Activated T-cell treated with anti-CD3 and anti-CD28 coated beads for 1 hour (primary cell): ENCODE measurements at places on chromosomes 2 and 18.

GRCh38 chr2:217204358-217204757 is 344.5 kb upstream of the TNP1 start:
- DNase-seq = no peak

DNA sequence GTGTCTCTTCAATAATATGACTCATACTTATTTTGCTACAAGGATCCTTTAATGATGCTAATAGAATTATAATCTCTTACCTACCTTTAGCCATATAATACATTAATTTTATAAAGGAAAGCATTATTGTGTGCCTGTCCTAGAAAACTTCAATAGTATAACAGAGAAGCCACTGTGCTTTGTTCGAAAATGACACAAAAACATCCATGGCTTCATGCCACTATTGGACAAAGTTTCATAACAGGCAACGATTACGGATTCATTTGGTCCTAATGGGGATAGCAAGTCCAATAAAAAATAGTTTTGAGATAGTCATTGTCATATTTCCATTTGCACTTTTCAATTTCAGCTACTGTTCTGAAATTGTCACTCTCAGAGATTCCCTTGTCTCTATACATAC is 52.5 kb upstream of the CCDC150 start:
- DNase-seq = no peak

DNA sequence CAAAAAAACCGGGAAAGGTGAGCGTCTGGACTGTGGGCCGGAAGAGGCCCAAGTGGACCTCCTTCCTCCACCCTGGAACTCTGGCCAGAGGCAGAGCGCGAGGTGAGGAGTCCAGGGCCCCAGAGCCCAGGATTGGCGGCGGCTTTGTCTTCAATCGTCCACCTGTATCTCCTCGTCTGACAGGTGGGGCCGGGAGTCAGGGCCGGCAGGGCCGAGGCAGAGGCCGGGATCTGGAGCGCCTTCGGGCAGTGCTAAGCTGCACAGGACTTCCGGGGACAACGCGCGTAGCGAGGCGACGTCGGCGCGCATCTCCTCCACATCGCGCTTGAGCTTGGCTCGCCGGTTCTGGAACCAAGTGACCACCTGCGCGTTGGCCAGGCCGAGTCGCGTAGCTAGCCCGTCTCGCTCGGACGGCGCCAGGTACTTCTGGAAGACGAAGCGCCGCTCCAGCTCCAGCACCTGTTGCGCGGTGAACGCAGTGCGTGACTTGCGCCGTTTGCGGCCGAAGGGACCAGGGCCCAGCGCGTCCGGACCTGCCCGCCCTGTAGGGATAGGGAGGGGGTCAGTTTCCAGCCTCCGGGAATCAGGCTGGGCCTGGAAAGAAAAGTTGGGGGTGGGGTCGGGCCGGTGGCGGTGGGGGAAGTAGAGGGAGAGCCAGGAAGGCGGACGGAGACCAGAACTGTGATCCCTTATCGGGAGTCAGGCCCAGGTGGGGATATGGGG is 1.5 kb downstream of the LBX2 start:
- no peak for DNase-seq

GRCh38 chr2:26674002-26674751 is 18.3 kb upstream of the KCNK3 start:
- no peak for DNase-seq

GRCh38 chr2:174210862-174211261 is 37.5 kb downstream of the OLA1 start:
- DNase-seq = no peak

DNA sequence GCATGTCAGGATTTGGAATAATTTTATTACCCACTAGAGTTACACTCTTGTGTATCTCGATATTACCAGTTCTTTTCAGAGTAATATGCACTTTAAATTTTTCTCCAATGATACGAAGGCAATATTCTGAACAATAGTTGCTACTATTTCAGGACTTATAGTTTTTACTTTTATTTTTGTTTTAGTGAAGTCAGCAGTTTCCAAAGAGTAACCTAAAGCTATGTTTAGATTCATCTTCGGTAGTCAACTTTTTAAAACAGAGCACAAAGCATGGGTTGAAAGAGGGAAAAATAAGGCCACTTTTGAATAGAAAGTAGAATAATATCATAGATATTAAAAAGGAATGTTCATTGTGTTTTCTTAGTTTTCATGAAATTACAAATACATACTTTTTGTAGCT is 532.7 kb downstream of the CPS1 start:
- no peak for DNase-seq

- no peak for DNase-seq
Observed at GRCh38 chr2:38619458-38620164, 16.9 kb upstream of the HNRNPLL start.

- DNase-seq = no peak
Observed at GRCh38 chr18:8601277-8602032, 7.8 kb upstream of the RAB12 start.

GRCh38 chr2:219111375-219112061 is 49.1 kb downstream of the NHEJ1 start:
- no peak for DNase-seq

GRCh38 chr18:9906481-9906880 is 7.3 kb upstream of the VAPA start:
- DNase-seq = no peak

DNA sequence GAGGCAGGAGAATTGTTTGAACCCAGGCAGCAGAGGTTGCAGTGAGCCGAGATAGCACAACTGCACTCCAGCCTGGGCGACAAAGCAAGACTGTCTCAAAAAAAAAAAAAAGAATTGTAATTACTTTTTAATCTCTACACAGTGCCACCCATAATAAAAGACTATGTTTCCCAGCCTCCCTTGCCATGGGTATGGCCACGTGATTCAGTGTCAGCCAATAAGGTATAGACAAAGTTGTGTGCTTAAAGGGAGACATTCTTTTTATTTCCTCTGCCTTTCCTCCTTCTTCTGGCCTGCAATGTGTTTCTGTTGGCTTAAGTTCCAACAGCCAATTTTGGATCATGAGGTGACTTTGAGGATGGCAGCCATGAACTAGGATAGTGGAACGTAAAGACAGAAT is 406.9 kb downstream of the LNPK start:
- DNase-seq = no peak

- DNase-seq = no peak
Observed at GRCh38 chr2:217886091-217886490, 116.7 kb downstream of the TNS1 start.

GRCh38 chr2:174722942-174723592 is 41.2 kb downstream of the CHRNA1 start:
- DNase-seq = no peak

DNA sequence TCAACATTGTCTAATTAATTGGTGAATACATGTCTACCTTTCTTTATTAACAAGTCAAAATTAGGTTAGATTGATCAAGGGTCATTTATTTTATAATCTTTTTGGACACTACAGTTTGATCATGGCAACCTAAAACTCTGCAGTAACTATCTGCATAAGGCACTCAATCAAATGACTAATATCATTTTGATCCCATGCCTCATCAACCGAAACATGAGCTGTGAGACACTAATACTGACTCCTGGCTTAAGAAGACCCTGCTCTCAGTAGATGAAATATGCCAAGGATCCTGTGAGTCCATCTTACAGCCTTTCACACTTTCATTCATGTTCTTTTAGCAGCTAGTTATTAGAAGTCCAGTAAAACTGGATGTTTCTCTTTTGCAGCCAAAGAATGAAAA is 169.4 kb upstream of the CAVIN2 start:
- no peak for DNase-seq

DNA sequence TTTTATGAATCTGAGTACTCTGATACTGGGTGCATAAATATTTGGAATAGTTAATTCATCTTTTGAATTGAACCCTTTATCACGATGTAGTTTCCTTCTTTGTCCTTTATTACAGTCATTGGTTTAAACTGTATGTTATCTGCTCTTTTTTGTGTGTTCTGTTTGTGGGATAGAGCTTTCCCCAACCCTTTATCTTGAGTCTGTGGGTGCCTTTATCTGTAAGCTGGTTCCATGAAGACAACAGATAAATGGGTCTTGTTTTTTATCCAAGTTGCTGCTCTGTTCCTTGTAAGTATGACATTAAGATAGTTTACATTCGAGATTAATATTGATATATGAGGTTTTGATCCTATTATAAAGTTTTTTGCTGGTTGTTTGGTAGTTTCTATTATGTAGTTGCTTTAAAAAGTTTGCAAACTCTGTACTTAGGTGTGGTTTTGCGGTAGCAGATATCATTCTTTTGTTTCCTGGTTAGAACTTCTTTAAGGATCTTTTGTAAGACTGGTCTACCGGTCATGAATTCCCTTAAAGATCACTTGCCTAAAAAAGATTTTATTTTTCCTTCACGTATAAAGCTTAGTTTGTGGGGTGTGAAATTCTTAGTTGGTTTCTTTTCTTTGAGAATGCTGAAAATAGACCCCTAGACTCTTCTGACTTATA is 1451.3 kb upstream of the SLC39A10 start:
- no peak for DNase-seq

DNA sequence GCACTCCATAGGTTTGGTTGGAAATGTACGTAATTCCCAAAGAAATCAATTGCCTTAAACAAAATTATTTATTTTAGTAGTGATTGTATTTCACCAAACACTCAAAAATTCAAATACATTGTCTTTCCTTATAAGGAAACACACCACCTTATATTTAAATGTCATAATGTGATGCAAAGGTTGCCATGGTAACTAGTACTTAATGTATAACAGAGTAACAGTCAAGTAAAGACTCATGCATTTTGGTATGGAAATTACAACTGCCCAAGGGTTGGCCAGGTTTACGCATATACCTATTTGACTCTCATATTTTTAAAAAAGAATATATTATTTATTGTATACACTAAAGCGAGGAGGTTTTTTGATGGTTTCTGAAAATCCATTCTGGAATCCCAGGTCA is 231.2 kb downstream of the TCF4 start:
- DNase-seq = no peak
